Stimulated activated CD4-positive, alpha-beta T cell treated with anti-CD3 and anti-CD28 coated beads, Interleukin-1b, Interleukin-23, amount 100 ng/mL, for 4 hours (primary cell): ENCODE measurements at places on chromosomes 3 and 15.
A peak's percentile ranks its signal among the peaks of the same experiment; 100 is the strongest.

GRCh38 chr15:82569834-82570233 lies 29.6 kb upstream of the RPS17 start:
- no peak for DNase-seq

- DNase-seq = no peak
Measured at GRCh38 chr15:90297021-90297420, 31.5 kb downstream of the NGRN start.

DNA sequence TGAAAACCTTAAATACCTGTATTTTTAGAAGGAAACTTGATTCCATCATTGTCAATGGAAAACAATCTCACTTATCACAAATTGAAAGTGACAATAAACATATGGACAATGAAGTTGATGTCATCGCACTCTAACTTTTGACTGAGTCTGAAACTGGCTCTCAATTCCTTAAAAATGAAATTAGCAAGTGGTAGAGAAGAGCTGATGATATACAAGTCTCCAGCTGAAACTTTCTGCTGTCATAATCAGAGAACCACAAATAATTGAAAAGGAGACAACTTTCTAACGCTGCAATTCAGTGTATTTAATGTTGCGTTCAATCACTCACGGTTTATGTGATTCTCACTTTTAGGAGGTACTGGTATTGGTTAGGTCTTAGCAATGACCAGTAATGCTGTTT lies 37.5 kb downstream of the EPHB1 start:
- DNase-seq = no peak

DNA sequence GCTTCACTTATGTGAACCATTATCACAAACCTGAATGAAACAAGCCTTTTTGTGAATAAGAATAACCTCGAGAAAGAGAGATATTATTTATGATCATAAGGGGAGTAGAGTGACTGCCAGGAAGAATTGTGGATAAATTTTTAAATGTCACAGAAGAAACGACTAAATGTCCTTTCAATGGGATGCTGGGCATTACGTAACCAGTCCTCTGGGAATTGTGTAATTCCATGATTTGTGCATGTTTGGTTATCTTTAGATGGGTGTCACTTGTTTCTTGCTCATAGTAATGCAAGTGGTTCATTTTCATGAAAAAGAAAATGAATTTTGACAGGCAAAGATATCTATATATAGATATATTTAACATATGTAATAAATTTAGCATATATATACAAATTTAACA lies 379.5 kb upstream of the AGTR1 start:
- no peak for DNase-seq

GRCh38 chr3:38689774-38690173 lies 40.3 kb upstream of the SCN5A start:
- DNase-seq = no peak

GRCh38 chr15:68730471-68730919 lies 90.2 kb downstream of the ANP32A start:
- peak; percentile 9 for DNase-seq

GRCh38 chr3:78976200-78976599 lies 791.6 kb downstream of the ROBO1 start:
- no peak for DNase-seq

GRCh38 chr15:71639471-71639870 lies 170.9 kb upstream of the NR2E3 start:
- DNase-seq = no peak

DNA sequence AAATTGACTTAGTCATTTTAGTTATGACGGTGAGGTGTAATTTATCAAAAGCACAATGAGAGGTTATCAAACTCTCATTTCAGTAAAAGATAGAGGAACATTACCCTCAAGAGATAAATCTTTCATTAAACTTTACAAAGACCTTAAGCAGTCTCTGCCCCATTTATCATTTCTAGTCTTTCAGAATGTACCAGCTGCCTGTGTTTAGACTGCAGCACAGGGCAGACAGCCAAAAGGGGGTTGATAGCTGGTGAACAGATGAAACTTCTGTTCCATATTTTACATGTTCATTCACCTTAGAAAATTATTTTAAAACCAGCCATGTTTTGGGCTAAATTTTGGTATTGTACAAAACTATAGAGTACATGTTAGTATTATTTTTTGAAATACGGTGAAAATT lies 514.6 kb upstream of the CNTN3 start:
- DNase-seq = no peak

- DNase-seq = no peak
Measured at GRCh38 chr3:102180280-102180931, 254.4 kb upstream of the ZPLD1 start.

GRCh38 chr3:107198581-107199181 lies 178.6 kb upstream of the CCDC54 start:
- DNase-seq = no peak

DNA sequence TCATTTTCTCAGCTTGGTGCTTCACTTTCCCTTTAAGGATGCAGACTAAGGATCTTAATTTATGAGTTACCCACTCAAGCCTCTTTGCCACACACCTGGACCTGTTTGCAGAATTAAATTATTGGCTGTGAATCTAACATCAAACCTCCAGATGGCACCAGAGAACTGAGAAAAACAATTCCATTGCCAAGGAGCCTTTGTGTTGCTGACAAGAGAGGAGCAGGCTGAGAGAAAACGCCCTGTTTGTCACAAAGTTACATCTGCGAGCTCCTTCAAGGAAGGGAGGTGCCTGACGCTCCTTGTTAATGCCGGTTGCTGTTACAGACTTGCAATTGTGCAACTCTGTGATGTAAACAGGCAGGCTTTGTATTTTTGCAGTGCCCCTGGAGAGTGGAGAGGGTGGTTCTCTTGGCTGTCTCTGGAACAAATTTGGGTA lies 36.3 kb upstream of the TMC3 start:
- DNase-seq = peak; percentile 5

DNA sequence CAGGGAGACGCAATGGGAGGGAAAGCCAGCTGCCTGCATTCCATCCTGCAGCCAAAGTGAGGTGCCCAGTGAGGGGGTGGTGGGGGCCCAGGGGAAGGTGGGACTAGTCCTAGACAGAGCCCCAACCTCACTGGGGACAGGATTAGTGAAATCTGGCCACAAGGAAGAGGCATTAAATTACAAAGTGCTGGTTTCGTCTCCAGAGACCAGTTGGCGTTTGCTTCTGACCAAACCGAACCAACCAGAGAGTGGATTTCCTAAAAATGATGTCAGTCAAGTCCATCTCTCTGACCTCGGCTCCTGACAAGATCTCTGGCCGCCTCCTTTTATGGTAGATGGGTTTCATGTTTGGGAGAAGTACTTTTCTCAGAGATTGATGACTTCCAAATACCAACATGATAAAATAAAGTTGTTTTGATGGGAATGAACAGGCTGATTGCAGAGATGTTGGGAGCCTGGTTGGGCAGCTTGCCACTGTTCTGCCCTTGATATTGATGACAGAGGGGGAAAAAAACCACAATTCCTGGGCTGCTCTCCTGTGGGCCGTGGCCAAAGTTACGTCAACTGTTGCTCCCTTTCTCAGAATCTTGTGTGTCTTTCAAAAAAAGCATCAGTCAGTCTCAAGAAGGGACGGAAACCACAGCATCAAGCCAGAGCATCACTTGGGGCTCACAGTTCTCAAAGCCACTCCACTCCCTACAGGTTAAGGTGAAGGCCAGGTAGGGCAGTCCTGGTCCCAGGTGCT lies 24.6 kb downstream of the ITGA11 start:
- no peak for DNase-seq

DNA sequence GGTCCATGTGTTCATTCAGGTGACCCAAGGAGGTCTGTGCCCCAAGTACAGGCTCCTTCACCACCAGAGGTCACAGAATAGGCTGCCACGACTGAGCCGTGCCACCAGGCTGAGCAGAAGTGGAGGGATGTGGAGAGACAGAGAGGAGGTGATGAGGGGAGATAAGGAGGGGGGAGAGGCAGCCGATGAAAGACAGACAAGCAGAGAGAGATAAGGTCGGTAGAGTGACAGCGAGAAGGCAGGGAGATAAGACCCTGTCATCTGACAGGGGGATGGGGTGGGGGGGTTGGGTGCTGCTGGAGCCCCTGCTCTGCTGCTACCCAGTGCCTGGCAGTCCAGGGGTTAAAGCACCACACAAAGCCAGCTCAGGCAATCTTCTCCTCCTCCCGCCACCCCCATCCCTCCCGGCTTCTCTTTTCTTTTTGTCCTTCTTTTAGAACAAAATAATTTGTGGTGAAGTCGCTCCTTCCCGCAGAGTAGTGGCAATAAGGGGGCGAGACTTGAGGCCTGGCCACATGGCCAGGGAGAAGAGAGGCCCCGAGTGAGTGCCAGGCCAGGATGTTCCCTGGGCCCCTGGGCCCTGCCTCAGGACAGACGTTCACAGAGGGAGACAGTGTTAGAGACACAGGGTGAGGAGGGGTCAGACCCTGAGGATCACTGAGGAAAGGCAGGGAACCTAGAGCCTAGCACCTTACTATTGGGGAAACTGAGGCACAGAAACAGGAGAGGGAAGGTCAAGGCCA lies 67.9 kb downstream of the CACNA2D2 start:
- DNase-seq = no peak

DNA sequence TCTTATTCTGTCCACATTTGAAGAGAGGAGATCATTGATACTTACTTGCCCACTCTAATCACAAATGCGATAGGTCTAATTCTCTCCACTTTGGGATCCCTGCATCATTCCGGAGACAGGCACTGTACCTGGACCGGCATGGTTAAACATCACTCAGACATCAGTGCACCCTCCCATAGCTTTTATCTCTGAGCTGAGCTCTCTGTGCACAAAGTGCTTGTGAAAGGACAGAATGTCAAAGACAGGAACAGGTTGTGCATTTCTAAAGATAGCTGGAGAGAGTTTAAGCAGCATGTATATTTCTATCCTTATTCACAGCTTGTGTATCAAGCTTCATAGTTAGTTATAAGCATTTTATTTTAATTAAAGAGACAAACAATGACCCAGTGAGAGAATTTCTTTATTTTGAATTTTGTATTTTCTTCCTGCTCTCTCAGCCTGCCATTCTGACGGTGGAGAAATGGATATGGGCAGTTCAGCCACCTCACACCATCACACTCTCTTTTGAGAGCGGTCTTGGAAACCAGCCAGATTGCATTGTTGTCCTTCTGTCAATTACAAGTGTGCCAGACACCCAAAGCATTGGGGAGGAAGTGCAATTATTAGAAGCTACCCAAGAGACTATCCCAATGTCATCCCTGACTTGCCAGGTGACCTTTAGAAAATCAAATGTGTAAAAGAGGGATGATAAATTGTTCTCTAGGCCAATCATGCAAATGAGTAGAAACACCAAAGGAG lies 65.2 kb upstream of the CHL1 start:
- no peak for DNase-seq

DNA sequence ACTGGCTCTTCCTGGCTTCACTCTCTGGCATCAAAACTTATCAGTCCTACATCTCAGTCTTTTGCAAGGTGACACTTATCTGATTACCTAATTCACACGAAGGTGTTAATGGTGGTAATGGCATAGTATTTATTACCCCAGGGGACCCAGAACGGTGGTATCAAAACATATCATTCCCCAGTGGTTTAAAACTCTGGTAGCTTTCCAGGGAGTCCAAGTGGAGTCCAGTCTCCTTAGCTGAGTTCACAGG lies 41.3 kb downstream of the SMAD3 start:
- no peak for DNase-seq

GRCh38 chr15:100026041-100026440 lies 292.8 kb upstream of the LYSMD4 start:
- no peak for DNase-seq

DNA sequence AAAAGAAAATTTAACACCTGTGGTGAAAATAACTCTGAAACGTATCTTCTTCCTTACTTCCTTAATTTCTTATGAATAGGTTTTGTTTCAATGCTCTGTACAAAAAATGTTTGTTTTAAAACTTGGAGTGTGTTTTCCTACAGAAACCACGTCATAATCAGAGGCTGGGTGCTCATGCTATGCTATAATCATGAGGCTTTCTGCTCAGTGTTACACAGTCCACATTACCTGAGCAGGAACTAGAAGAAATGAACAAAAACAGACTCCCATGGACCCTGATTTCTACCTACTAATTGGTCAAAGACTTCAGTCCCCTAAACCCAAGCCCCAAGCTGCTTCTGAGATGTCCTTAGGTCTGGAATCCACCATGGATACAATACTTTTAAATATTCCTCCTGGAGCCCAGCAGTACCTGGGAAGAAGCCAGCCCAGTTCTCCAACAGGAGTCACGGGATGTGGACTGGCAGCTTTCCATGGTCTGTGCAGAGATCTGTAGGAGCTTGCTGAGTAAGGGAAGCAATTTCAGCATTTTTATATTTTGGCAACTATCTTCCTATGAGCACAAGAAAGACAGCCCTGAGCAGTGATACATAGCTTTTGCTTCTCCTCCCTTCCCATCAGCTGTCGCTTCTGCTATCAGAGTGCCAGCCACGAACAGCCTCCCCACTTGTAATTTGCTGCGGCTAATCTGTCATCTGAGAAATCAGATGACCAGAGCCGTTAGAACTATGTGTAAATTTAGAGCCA lies 65.6 kb downstream of the WDR72 start:
- no peak for DNase-seq

- DNase-seq = no peak
Measured at GRCh38 chr3:129933471-129933870, 40.0 kb upstream of the TMCC1 start.

- no peak for DNase-seq
Measured at GRCh38 chr15:31374489-31374888, 47.9 kb downstream of the KLF13 start.

DNA sequence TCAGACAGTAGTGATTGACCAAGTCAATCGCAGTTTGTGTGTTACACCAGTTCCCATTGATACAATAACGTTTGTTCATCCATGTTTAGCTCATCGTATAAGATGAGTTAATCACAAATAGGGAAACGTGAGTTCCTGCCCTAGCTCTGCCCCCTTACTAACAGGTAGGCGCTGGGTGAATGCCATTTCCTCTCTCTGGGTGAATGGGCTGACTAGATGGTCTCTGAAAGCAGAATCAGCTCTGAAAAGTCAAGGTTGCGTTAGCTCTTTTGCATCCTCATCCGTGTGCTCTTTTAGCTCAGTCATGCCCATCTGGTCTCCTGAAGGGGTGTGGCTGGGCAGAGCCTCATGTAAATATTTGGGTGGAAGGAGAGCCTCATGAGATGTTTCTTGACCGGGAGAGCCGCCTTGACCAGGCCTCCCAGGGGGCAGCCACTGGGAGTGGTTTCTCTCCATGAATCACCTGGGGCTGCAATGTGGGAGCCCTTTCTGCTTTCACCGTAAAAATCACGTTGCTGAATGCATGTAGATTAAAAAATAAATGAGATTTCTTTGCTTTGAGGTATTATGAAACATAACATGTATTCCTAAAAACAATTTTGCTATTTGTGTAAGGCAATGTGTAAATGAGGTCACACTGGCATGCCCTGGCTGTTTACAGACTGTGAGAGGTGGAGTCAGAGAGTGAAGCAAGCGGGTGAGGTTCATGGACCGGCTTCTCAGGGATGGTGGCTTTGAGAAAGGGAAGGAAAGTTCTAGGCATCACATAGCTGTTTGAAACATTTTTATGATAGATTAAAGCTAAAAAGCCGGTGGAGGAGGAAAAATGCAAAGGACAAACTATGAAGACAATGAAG lies 108.4 kb upstream of the RASGRP1 start:
- no peak for DNase-seq

GRCh38 chr3:129621626-129622225 lies 15.2 kb upstream of the PLXND1 start:
- no peak for DNase-seq

- DNase-seq = peak; percentile 51
Measured at GRCh38 chr15:78709263-78709882, 68.4 kb upstream of the CHRNB4 start.

- no peak for DNase-seq
Measured at GRCh38 chr3:16407366-16407765, 106.1 kb downstream of the RFTN1 start.
